ENCODE measurements at places on chromosomes 13 and 19.

- DNase-seq: peak; percentile 17
Measured at GRCh38 chr19:46192992-46193650, 36.4 kb upstream of the IGFL1 start.

GRCh38 chr13:92488249-92488852 is 738.3 kb upstream of the GPC6 start:
- DNase-seq: no peak

DNA sequence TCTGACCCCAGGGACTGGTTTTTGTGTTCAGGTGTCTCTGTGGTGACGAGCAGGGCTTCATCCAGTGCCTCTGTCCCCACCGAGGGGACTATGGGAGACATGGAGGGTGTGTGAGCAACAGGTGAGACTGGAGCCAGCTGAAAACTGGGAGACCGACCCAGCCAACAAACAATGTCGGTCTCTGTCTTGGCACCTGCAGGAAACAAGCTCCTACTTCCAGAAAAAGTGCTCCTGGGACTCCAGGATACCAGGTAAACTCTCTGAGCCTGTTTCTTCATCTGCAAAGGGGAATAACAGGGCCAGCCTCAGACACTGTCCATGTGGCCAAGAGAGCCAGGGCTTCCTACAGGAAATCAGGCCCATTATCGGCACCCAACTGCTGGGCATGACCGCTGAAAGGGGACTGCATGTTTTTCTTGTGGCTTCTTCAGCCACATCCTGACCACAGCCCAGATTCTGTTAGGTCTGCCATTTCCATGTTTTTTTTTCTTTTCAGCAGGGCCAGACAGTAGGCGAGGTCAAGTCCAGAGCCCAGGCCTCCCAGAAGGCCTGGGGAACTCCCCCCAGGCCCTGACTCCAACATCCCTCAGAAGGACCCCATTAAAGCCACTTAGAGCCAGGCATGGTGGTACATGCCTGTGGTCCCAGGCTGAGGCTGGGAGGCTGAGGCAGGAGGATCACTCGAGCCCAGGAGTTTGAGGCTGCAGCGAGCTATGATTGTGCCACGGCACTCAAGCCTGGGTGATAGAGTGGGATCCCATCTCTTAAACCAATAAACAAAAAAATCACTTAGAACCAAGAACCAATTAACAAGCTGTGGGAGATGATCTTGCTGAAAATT is 836 bp upstream of the BST2 start:
- DNase-seq: peak; percentile 86

DNA sequence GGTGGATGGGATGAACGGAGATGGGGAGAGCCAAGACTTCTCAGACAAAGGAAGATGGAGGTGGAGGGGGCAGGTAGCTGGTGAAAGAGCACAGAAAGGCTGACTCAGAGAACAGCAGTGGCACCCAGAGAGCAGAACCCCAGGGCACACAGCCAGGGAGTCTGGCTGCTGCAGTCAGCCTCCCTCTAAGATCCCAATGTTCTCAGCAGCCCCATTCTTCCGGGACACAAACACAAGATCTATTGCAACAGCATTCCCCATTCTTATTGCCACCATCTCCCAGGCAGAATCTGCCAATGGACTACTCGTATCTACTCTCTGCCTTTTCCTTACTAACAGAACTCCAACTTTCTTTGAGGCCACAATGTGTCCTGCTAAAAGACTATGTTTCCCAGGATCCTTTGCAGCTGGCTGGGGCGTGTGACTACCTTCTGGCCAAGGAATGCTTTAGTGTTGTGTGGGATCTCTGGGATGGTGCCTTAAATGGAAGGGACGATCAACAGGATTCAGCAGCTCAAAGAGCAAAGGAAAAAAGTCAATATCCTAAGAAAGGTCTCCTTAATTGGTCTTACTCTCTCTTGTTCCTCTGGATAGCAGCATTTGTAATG is 7.5 kb downstream of the THAP8 start:
- no peak for DNase-seq

- no peak for DNase-seq
Measured at GRCh38 chr19:56245121-56245740, 27.3 kb upstream of the EDDM13 start.

GRCh38 chr13:40629678-40630384 is 36.6 kb downstream of the FOXO1 start:
- no peak for DNase-seq

GRCh38 chr19:19342086-19343015 is 21.7 kb downstream of the MAU2 start:
- DNase-seq: peak; percentile 50

- no peak for DNase-seq
Measured at GRCh38 chr19:47142779-47143178, 12.1 kb downstream of the SAE1 start.

DNA sequence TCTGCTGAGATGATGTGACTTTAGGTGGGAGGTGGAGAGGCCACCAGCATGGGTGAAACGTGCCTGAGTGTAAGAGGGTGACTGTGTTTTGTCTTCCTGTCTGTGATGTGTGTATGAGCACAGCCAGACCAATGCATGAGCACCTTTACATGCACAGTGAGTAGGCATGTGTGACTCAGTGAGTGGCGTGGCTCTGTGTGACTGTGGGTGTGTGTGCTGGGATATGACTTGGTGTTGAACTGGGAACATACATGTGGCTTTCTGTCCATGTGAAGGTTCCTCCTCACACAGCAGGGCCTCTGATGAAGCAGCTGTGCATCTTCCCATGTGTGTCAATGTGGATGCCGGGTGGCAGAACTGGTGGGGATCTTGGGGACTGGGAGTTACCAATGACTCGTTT is 19.9 kb upstream of the LGALS13 start:
- no peak for DNase-seq

DNA sequence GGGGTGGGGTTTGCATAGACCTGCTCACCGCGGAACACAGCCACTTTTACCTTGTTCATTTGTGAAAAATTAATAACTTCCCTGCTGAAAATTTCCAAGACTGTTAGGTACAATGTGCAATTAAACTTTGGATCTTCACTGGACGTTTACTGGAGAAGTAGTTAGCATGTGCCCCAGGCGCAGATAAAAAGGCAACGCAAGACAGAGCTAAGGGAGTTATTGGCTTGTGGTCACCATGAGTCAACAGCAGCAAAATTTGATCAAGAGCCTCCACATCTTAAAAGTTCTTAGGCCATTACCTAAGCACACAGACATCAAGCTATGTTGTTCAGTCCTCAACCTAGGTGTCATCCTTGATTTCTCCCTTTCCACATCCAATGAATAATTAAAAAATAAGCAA is 257.0 kb downstream of the LHFPL6 start:
- DNase-seq: no peak

GRCh38 chr13:102781591-102781990 is 8.0 kb upstream of the TEX30 start:
- no peak for DNase-seq
